ENCODE measurements at places on chromosomes 4 and X.

DNA sequence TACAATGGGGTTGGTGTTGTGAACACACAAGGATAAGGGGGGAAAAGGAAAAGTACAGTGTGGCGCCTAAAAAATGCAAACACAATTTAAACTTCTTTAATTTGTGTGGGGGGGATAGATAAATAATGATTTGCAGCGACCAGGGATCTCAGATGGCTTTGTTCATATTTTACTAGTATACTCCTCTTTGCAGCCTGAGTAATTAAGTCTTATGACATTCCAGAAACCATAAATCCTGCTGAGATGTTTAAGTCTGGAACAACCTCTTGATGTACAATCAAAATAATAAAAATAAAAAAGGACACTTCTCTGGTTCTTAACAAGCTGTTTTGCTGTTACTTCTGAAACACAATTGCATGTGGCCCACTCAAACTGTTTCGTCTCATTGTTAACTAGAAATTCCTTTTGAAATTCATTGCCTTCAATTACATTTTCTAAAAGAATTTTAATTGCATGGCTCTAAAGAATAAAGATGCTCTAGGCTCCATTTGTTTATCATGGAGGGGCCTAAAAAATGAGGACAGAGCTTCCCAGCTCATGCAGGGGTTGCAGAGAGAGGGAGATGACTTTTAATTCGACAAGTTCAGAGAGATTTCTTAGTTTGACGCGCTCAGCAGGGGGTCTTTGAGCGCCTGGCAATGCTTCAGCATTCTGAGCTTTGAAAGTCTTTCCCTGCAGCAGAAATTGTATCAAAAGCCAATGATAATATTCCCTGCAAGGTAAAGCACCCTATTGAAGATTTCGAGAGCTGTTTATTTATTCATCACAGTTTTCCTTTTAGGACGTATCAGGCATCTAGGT lies 892.4 kb upstream of the TENM3 start:
- no peak for DNase-seq

GRCh38 chr4:123363729-123364128 lies 32.9 kb upstream of the SPRY1 start:
- DNase-seq: no peak

- no peak for DNase-seq
These were observed 111.7 kb downstream of the CHRNA9 start for GRCh38 chr4:40446839-40447238.

GRCh38 chr4:7154351-7154981 lies 37.9 kb upstream of the SORCS2 start:
- no peak for DNase-seq

GRCh38 chr4:180635281-180635680 lies 1607.9 kb upstream of the TENM3 start:
- DNase-seq: no peak

GRCh38 chrX:19121898-19122640 lies at the start of gene ADGRG2:
TSS of gene ADGRG2 (minus strand) at chrX:19122468. CDS start at chrX:19068834, 53,634 bp downstream.
- no peak for DNase-seq

DNA sequence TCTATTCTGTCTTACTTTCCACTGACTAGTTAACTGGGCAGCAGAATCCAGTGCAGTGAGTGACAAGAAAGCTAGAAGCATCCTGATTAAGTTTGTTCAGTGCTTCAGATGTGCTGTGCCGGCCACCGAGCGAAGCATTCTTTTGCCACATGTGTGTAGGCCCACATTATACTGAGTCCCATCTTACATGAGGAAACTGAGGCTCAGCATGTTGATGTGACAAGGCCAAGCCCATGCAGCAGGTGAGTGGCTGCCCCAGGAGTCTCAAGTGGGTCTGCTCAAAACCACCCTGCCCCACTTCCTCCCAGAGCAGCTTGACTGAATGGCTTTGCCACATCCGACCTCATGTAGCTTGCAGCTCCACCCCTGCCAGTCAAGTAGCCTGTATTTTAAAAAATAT lies 50.5 kb downstream of the RHOH start:
- no peak for DNase-seq

GRCh38 chr4:163343604-163344146 lies at the start of gene NPY5R:
TSS of gene NPY5R (plus strand) at chr4:163343892. CDS start at chr4:163350274, 6,382 bp downstream.
- no peak for DNase-seq

GRCh38 chr4:100106982-100107381 lies 83.3 kb downstream of the DDIT4L start:
- no peak for DNase-seq

GRCh38 chrX:7283741-7284140 lies 135.8 kb upstream of the PUDP start:
- no peak for DNase-seq

DNA sequence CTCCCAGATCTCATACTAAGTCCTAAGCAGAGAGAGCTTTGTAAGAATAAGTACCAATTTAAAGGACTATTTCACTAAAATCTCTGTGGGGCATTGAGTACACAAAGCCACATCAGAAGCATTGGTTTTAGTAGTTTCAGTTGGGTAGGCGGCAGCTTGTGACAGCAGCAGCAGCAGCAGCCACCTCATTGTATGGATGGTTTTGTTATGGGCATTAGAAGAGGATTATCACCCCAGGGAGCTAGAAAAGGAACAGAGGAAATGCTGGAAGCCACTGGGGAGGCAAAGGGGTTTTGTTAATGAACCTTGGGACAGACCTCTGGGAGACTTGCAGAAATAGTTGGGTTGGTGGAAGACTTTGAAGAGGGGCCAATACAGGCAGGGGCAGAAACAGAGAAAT lies 93.9 kb upstream of the FRMPD3 start:
- no peak for DNase-seq

DNA sequence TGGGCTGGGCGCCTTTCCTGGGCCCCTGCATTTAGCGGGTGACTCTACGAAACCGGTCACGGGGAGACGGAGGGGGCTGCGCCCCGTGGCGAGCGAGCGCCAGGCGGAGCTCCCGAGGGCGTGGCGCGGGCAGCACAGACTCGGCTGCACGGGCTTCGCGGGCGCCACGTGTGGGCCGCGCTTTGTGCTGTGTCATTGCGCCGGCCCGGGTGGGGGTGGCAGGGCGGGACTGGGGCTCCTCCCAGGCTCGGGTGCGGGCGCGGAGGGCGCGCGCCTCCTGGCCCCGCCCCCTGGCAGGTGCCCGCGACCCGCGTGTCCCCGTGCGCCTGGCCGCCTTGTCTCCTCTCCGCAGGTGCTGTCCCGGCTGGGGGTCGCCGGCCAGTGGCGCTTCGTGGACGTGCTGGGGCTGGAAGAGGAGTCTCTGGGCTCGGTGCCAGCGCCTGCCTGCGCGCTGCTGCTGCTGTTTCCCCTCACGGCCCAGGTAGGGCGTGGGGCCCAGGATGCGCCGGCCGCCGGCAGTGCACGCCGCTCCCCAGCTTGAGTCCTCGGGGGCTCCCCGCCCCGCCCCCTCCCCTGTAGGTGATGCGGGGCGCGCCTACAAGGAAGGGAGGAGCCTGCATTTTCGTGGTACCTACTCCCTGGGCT lies 651 bp downstream of the UCHL1 start:
- DNase-seq: peak; percentile 40

DNA sequence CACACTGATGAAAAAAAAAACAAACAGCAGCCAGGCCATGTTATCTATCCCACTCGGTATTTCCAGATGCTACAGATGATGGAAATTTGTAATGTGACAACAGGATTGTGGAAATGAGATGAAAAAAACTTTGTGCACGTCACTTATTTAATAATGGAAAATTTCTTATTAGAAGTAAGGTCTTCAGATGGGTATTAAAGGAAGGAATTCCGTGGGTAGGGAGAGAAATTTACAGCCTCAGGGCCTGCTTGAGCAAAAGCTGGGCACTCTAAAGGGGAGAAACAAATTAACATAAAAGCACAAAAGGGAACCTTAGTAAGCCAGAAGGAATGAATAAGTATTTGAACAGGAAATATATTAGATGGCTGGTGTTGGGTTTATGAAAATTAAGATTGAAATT lies 4.2 kb upstream of the PKD2 start:
- DNase-seq: no peak

- no peak for DNase-seq
These were observed 37.0 kb upstream of the NSG1 start for GRCh38 chr4:4349867-4350266.

DNA sequence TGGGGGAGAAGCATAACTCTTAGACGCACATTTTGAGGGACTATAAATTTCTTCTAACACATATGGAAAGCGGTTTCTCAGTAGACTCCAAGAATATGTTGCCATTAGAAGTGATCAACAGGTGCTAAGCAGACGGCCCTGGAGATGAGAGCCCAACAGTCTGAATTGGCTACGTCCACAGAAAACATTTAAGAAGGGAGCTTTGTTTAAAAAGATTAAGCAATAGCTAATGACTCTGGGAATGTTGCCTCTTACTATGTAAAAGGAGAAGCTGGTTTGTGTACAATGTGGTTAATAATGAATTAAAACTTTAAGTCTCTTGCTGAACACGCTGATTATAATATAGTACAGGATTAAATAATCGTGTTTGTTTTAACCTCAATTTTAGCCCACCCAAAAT lies 399.5 kb downstream of the SMARCA1 start:
- DNase-seq: no peak

GRCh38 chr4:60016971-60017370 lies 1183.2 kb upstream of the ADGRL3 start:
- DNase-seq: no peak

GRCh38 chrX:40207626-40208025 lies 109.9 kb upstream of the BCOR start:
- DNase-seq: no peak

GRCh38 chr4:2322227-2322626 lies 60.3 kb upstream of the MXD4 start:
- DNase-seq: no peak

DNA sequence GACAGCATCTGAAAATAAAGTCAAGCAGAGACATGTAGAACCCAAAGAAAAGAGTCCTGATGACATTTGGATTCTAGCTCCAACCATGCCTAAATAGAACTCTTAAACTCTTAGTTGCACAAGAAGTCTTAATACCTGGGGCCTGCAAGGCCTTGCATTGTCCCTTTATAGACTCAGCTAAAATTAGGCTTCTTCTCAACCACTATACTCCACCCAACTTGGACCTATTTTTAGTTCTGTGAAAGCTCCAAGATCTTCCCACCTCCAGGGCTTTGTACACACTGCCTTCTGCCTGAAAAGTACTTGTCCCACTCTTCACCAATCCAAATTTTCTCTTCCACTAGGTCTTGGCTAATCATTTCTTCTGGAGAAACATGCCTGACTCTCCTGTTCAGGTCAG lies 36.5 kb downstream of the PLK4 start:
- no peak for DNase-seq

- DNase-seq: no peak
These were observed 580.8 kb upstream of the TENM3 start for GRCh38 chr4:181662383-181662782.

DNA sequence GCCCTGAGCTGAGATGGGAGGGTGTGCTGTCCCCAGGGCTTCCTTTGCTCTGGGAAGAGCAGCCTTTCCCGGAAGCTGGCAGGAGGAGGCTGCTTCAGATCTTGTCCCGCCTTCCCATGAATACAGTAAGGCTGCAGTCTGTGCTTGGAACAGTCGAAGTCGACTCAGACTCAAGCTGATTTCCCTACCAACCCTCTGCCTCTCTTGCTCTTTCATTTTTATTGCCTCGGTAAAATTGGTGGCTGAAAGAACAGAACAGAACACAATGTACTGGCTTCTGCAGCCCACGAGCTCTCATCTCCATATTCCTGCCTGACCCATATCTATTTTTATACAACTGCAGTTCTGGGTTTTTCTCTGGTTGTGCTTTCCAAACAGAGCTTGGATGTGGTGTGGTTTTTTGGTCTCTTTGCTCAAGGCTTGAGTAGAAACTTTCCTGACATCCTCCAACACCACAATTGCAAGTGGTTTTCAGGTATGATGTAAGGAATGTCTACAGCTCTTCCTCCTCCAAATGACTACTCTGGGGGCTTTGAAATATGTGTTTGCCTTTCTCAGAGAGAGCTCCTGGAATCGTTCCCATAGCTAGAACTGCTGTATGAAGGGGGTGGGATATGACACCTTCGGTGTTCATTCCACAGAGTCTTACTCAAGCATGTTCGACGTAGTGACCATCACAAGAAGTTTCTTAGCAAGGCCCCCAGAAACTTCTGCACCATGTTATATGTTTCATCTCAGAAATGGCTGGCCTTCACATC lies 61.3 kb downstream of the ENPP6 start:
- no peak for DNase-seq

Measured in stimulated activated CD4-positive, alpha-beta T cell treated with anti-CD3 and anti-CD28 coated beads, Interleukin-12 subunit alpha, Interleukin-12 subunit beta, amount 100 ng/mL, for 4 hours (primary cell).